ENCODE measurements at places on chromosomes 12 and 14. TPM values are rescaled to one million over a fixed set of nuclear protein-coding genes. Genes with fewer than 3 reads are reported as not detected.

The OTX2 gene
- total RNA-seq: 0.22 TPM

DNA sequence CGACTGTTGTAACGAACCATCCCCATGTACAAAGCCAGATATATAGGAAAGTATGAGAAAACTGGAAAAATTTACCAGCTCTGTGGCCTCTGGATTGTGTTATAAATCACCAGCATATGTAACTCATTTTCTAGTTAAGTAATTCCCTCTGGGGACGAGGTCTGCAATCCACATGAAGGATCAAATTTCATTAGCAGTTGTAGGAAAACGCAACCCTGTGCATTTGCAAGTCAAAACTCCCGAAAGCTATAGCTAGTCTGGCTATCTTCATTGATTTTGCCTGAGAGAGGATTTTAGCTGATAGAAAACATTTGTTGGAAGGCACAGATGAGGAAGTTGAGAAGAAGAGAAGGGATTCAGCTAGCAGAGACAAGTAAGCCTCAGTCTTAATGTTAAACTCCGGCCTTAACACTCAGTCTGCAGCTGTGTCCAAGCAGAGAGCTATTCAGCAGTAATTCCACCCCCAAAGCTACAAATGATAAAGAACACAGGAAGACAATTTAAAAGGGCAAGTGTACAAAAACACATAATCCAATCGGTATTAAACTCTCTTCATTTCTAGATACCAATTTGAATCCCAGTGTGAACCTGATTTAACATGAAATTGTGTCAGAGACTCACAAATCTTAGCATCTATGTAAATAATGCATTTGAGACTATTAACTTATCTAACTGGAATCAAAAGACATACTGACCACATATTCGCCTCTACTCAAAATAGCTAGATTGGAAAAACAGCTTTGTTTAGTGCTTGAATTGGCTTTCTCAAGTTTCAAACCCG, 54.2 kb upstream of the CERS5 start:
- no peak for DNase-seq
- H3K4me3 ChIP-seq: no peak overlapping the region
- H3K36me3 ChIP-seq: peaks cover 7% of the 10 kb centered on the region
- H3K27ac ChIP-seq: no peak overlapping the region
- peaks cover 14% of the 10 kb centered on the region for H3K4me1 ChIP-seq
- no peaks in the 10 kb centered on the region for H3K27me3 ChIP-seq

DNA sequence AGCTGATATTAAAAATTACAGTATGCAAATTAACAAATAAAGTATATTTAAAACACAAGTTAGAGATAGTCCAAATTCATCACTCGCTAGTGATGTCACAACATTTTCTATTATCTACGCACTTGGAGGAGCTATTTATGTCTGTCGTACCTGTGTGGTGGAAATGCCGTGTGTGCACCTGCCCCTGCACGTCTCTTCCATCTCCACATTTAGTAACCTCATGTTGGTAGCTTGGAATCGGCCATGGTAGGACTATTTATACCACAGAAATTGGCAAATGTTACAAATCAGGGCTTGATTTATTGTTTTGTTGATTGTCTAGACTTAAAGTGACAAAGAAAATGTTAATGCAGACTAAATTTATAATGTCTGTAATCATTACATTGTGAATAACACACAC, 62.6 kb upstream of the NTF3 start:
- H3K4me3 ChIP-seq: no peak overlapping the region
- no peaks in the 10 kb centered on the region for H3K36me3 ChIP-seq
- H3K27ac ChIP-seq: no peak overlapping the region
- H3K27me3 ChIP-seq: peaks cover 25% of the 10 kb centered on the region

DNA sequence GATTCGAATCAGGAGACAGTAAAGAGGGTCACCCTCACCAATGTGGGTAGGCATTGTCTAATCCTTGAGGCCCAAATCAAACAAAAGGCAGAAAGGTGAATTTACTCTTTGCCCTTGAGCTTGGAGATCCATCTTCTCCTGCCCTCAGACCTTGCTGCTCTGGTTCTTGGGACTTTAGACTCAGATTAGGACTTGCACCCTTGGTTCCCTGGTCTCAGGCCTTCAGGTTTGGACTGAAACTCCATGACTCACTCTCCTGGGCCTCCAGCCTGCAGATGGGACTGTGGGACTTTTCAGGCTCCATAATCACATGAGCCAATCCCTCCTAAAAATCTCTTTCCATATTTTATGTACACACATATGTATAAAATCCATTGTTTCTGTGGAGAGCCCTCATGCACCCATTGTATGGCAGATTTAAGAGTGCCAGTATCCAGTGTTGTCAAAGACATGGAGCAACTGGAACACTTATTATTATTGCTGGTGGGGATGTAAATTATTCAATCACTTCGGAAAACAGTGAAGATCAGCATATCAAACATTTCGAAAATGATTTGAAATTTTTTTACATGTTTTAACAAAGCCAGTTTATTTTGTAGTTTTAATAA, 48.7 kb downstream of the EID3 start:
- H3K4me1 ChIP-seq: no peaks in the 10 kb centered on the region
- H3K4me3 ChIP-seq: no peak overlapping the region
- H3K27ac ChIP-seq: no peak overlapping the region
- DNase-seq: no peak
- H3K27me3 ChIP-seq: no peaks in the 10 kb centered on the region

- H3K27me3 ChIP-seq: no peaks in the 10 kb centered on the region
- DNase-seq: no peak
- H3K4me1 ChIP-seq: no peaks in the 10 kb centered on the region
- H3K36me3 ChIP-seq: no peaks in the 10 kb centered on the region
These were observed 1322.1 kb downstream of the TMEM121 start for GRCh38 chr14:106848330-106849121.

Data from type B pancreatic cell (in vitro differentiated cells).